A172 (cell line): ENCODE measurements at places on chromosomes 2 and 18.

- DNase-seq, result peak; percentile 89
These were observed 26.0 kb downstream of the SATB2 start for GRCh38 chr2:199431746-199432213.

DNA sequence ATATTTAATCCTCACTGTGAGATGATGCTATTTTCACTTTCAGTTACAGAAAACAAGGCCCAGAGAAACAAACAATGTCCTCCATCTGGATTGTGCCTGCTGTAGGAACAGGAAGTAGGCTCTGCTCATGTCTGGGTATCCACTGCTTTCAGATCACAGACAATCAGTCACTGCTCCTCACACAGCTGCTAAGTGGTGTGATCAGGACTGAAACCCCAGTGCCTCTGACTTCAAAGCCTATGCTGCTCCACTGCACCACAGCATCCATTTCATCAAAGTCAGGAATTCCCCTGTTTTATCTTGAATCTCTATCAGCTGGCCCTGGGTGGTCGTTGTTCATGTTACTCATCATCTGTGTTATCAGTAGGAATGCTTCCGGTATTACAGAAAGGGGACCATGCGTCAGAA lies 303.8 kb upstream of the TRIB2 start:
- DNase-seq, result peak; percentile 86

- DNase-seq, result peak; percentile 82
These were observed 6.8 kb downstream of the ZFP36L2 start for GRCh38 chr2:43219383-43220228.

- DNase-seq, result no peak
These were observed 24.9 kb downstream of the MYO5B start for GRCh38 chr18:50170004-50170403.

- no peak for DNase-seq
These were observed 152.2 kb downstream of the SMAD7 start for GRCh38 chr18:48798334-48799245.

DNA sequence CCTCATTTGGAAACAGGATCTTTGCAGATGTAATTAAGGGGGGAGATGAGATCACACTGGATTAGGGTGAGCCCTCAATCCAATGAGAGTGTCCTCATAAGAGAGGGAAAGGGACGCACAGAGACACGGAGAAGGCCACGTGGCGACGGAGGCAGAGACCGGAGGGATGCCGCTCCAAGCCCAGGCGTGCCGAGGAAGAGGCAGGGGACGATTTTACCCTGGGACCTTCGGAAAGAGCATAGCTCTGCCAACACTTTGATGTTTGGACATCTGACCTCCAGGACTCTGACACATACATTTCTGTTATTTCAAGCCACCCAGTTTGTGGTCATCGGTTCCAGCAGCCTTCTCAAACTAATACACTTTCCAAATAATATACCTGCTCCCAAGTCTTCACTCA lies 84.4 kb upstream of the ZCCHC2 start:
- DNase-seq, result no peak

- DNase-seq, result no peak
These were observed 358.7 kb downstream of the LPIN1 start for GRCh38 chr2:12105180-12105579.
